ENCODE measurements at places on chromosomes 5 and 9. TPM values are rescaled to one million over a fixed set of nuclear protein-coding genes. Genes with fewer than 3 reads are reported as not detected.

Gene PLEKHG4B
- total RNA-seq: under 0.01 TPM

GRCh38 chr5:153718713-153719112, 228.2 kb downstream of the GRIA1 start:
- DNase-seq: no peak

DNA sequence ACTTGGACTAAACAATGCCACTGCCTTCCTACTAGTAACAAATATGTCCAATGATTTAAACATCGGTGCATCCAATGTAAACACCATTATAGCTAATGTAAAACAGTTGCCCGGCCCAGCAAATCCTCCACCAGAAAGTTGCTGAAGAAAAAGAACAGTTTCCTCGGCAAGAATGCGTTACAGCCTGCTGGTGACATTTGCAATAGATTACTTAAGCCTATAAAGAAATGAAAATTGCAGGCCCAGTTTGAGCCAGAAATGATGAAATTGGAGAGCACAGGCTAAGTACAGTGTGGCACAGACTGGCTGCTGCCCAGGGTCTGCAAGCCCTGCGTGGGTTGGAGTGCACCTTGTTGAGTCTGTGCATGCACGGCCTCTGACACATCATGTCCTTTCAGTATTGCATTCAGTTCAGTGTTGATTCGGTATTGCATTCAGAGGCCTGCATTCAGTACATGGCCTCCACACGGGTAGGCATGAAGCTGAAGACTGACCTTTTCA, 406.0 kb upstream of the KLF4 start:
- DNase-seq: peak; percentile 91

Gene MSH3
- 22.5 TPM for total RNA-seq

DNA sequence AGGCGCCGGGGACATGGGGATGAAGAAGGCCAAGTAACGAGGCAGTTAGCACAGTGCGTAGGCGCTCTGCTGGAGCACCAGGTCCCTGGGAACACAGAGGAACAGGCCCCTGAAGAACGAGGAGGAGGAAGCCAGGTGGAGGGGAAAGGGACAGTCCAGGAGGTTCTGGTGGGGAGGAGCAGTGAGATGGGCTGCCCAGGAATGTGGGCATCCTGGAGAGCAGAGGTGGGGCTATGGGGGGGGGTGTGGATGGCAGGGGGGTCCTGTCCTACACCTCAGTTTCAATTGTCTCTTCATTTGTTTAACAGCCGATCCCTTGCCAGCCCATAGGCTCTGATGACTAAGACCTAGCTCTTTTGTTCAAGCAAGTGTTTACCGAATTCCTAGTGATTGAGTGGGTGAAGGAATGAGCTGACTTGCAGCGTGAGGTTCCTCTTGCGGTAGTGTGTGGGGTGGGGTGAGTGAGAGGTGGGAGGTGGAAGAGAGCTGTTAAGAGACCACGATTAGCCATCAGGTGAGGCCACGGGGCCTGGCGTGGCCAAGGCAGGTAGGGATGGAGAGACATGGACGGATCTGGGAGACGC, 8.4 kb upstream of the PHYHD1 start:
- peak; percentile 55 for DNase-seq

Gene C1QTNF2
- 0.64 TPM for total RNA-seq

GRCh38 chr9:109934136-109934856, 154.3 kb downstream of the PALM2AKAP2 start:
- DNase-seq: no peak

Gene TAF11L7
- not detected for total RNA-seq

Gene HTR1A
- not detected for total RNA-seq

- no peak for DNase-seq
Observed at GRCh38 chr5:16981700-16982099, 45.6 kb upstream of the MYO10 start.

Gene PTGDS
- 10.8 TPM for total RNA-seq

- no peak for DNase-seq
Observed at GRCh38 chr5:106408141-106408540, 1262.6 kb downstream of the EFNA5 start.
